Activated T-cell treated with anti-CD3 and anti-CD28 coated beads, Interleukin-2, amount 50 U/mL, for 72 hours (primary cell): ENCODE measurements at places on chromosomes 12 and 14.
A peak's percentile ranks its signal among the peaks of the same experiment; 100 is the strongest.

- peak; percentile 66 for DNase-seq
Observed at GRCh38 chr12:14417715-14418114, 52.2 kb downstream of the ATF7IP start.

DNA sequence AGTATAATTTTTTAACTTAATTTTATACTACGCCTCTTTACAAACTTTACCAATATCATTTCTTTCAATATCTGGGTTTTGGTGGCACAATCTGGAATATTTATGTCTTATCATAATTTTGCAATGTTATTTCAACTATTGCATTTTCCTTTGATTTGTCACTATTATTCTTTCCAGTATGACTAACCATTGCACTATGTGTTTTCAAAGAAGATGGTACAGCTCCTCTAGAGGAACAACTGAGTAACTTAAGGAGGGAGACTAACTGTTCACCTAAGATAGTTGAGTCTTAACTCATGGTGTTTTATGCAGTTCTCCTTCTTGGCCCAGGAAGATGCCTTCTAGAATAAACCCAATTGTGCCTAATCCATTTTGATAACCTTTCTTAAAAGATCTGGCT, 60.5 kb upstream of the KIF21A start:
- DNase-seq, result no peak

DNA sequence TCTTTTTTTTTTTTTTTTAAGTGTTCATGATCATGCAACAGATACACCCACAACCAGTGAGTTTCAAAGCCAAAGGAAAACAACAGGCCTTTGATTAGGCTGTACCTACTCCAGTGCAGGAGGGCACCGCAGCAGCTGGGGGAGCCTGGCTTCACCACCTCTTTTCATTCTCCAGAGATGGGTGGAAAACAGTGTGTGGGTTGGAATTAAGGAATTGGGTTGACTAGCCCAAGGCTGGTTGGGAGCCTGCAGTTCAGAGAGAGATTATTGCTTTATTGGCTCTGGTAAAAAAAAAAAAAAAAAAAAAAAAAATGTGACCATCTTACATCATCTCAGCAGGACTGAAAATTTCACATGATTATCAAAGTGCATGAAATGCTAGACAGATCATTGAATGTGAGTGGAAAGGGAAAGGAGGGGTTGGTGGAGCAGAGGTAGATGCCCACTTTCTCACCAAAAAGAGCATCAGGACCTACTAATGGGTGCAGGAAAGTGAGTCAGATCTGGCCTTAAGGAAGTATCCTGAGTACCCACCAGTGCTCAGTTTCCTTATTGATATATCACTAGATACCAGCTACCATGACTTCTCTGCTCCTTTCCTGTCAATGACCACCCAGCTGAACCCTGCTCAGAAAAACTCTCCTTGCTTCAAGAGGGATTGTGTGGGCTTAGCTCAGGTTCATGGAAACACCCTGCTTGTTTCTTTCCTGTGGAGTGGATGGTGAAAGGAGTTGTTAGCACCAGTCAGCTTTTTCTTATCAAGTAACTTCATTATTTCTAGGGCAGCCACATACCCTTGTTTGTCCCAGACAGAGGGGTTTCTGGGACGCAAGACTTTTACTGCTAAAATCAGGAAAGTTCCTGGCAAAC, 54.8 kb upstream of the DYRK2 start:
- no peak for DNase-seq

GRCh38 chr14:88556581-88556980, 1.8 kb upstream of the PTPN21 start:
- DNase-seq, result no peak

DNA sequence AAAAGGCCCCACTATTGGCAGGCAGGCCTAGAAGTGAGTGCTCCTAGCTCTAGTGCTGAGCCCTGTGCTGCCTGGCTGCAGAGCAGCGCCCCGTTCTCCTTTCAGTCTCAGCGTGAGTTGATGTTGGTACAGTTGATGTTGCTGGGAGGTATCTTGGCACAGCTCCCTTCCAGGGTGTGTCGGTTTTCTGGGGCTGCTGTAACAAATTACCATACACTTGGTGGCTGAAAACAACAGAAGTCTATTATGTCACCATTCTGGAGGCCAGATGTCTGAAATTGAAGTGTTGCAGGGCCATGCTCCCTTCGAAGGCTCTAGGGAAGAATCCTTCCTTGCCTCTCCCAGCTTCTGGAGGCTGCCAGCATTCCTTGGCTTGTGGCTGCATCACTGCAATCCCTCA, 151.4 kb downstream of the TSPAN9 start:
- no peak for DNase-seq

GRCh38 chr12:124651516-124652273, 84.3 kb upstream of the NCOR2 start:
- DNase-seq, result no peak

- DNase-seq, result no peak
Observed at GRCh38 chr14:87457720-87458119, 535.3 kb downstream of the GALC start.

DNA sequence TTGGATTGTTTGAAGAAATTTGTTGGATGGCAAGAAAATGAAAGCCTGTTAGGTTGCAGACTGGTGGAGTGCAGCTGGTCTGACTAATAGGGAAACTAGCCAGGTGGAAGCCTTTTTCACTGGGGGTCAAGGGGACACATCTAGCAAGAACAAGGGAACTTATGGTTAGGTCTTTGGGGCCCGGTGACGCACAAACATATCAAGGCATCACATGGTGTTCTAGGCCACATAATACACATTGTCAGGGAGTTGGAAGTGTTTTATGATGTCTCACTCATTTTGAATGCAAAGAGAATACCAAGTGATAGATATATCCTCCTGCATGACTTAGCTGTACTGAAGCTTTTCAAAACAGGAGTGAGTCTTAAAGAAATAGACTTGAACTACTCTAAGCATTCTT, 351.2 kb downstream of the KCNH5 start:
- DNase-seq, result no peak

DNA sequence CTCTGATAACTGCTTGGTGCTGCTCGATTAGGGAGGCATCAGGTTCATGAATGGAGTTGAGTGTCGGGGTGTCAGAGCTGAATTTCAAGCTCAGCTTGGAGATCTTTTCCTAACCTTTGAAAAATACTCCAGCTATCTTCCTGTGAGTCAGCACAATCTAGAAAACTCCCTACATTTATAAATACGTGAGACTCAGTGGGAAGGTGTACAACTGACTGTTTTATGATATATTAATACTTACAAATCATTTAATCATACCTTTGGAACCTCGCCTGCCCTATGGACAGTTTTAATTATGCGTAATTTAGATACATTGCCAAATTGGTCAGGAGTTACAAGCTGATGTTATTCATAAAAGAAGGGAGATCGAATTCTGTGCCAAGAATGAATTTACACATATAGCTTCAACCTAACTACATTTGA, 961 bp downstream of the CMAS start:
- no peak for DNase-seq
